Stimulated activated CD8-positive, alpha-beta memory T cell treated with anti-CD3 and anti-CD28 coated beads, Interleukin-7, amount 100 ng/mL, for 24 hours (primary cell): ENCODE measurements at places on chromosomes 7 and 10.

- no peak for DNase-seq
Measured at GRCh38 chr10:93652857-93653256, 40.5 kb downstream of the PDE6C start.

GRCh38 chr7:30065746-30066145 is 37.5 kb downstream of the PLEKHA8 start:
- no peak for DNase-seq

DNA sequence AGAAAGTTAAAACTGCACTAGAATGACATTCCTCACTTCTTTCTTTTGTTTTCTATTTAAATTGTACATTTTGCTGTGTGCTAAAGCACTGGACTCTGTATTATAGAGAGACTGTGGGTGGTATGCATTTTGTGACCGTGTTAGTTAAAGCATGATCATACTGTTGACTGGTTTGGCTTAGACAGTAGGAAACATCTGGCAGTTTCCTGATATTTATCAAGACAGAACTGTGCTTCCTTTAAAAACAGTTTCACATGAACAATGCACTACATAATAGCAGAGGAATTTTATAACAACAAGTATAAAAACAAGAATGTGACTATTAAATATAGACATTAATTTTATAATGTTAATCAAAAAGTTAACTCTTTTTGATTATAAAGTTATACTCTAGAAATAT is 23.1 kb downstream of the GNG11 start:
- DNase-seq: no peak

- no peak for DNase-seq
Measured at GRCh38 chr7:45680776-45681175, 106.6 kb downstream of the ADCY1 start.

DNA sequence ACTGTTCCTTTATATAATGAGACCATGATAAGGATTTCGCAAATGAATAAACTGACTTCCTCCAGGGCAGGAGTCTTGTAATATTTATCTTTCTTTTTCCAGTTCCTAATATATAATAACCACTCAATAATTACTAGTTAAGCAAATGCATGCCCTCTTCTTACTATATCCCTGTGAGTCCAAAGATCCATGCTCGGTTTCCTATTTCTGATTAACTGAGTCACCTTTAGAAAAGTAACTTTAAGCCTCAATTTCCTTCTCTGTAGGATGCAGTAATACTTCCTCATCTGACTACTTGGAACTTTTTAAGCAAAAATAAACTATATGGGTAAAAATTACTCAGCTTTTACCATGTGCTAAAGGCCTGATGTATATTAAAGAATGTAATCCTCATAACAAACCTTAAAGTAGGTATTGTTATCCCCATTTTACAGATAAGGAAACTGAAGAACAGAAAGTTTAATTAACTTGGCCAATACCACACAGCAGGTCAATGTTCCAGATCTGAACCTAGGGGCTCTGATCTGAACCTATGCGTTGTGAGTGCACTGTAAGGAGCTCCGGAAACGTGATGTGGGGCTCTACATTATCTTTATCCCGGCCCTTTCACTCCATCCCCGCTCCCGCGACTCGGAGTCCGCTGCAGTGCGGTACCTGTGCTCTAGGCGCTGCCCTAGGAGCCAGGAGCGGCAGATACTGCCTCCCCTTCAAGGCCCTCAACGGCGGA is 458 bp downstream of the COX15 start:
- DNase-seq: no peak

GRCh38 chr7:44398953-44399574 is 73.7 kb upstream of the CAMK2B start:
- DNase-seq: no peak

DNA sequence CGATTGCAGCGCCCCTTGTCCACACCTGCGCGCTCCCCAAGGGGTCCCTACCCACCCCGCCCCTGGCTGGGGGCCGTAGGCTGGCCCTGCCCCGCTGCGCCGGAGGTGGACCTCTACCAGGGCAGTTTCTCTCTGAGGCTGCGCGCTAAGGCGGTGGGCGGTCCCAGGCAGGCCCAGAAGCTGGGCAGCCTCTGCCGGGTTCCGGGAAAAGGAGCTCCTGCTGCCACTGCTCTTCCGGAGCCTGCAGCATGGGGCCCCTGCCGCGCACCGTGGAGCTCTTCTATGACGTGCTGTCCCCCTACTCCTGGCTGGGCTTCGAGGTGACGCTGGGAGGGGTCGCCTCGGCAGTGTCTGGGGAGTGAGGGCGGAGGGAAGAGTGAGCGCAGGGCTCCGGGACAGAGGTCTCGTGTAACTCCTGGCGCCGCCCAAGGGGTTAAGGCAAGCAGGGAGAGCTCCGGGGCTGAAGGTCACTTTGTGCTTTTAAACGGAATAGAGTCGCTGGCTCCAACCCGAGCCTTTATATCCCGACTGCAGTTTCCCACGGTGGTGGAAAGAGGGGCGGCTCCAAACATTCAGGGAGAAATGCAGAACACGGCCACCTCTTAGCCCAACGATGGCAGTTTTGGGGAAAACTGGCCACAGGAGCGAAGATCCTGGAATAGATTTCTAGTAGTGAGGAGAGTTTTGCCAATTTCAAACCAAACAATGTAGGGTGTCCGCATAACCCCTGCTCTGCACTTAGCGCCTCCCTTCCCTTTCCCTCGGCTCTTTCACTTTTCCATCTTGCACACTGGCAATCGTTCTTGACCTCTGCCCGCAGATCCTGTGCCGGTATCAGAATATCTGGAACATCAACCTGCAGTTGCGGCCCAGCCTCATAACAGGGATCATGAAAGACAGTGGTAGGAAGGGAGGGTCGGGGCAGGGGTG is at the start of gene GSTK1:
GSTK1 (plus strand) TSS at position 176 of the 930 bp plus-strand sequence; CDS start at position 249, 73 bp downstream.
- peak; percentile 68 for DNase-seq

GRCh38 chr7:36051501-36051900 is 101.6 kb upstream of the EEPD1 start:
- DNase-seq: no peak

GRCh38 chr7:105377903-105378302 is 10.8 kb downstream of the SRPK2 start:
- DNase-seq: no peak

DNA sequence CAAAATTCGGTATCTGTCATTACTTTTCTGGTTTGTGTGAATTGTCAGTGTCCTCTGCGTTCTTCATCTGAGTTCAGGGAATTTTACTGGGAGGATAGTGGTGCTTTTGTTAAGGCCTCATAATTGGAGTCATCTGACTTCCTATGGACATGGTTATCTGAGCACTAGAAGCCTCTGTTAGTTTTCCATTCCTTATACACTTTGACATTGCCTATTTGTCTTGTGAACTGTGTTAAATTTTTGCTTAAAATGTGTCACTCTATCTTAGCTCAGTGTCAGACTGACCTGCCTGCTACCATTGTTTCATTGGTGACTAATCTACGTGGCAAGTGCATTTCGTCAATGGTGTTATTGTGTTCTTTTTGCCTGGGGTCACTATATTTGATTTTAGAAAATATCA is 253.3 kb downstream of the SEMA3A start:
- DNase-seq: no peak

- DNase-seq: no peak
Measured at GRCh38 chr7:92809397-92809759, 27.0 kb downstream of the CDK6 start.

GRCh38 chr7:2521952-2522591 is 2.5 kb downstream of the LFNG start:
- no peak for DNase-seq

DNA sequence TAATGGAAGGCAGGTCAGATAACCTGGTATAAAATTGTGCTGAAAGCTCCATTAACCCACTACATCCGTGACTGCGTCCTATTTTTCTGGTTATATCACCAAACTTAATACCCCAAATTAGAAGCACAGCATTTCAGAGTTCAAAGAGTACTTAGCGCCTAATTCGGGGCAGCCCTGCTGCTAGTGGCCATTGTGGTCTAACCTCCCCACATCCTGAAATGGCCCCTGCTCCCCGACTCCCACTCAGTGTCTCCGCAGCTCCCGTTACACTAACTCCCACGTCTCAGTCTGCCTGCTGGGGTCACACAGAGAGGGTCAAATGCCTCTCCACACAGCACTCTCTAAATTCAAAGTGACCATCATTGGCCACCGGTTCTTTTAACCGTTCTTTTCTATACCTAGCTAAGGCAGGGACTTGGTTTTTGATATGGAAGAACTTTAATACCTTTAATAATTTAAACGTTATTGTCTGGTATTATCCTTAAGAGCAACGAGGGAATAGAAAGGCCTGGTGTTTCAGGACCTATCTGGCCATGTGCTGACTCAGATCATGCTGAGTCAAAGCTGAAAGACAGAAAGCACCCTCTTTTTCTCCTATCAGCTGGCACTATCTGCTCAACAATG is 117.1 kb downstream of the KMT2E start:
- DNase-seq: no peak

GRCh38 chr7:98283127-98283886 is 1.8 kb downstream of the BRI3 start:
- DNase-seq: no peak

- DNase-seq: no peak
Measured at GRCh38 chr10:24552346-24553016, 171.2 kb downstream of the ARHGAP21 start.

DNA sequence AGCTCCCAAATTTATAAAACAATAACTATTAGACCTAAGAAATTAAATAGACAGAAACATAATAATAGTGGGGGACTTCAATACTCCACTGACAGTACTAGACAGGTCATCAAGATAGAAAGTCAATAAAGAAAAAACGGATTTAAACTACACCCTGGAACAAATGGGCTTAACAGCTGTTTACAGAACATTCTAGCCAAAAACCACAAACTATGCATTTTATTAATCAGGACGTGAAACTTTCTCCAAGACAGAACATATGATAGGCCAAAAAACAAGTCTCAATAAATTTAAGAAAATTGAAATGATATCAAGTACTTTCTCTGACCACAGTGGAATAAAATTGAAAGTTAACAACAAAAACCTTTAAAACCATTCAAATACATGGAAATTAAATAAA is 46.4 kb downstream of the ZNF680 start:
- DNase-seq: no peak

DNA sequence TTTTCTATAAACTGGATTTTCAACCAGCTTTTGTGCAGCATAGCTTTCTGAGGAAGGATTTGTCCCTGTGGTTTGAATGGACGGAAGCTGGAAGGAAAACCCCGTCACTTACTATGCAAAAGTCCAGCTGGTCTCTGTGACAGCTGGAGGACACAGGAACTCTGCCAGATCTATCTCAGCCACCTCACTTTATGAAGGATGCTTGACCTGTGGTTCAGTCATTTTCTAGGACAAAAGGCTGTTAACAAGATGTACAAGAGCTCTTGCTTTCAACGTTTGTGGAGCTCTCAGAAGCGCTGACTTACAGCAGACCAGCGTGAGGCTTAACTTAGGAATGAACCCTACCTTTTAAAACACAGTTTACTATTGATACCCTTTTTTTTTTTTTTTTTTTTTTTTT is 90.8 kb downstream of the CREM start:
- no peak for DNase-seq

- no peak for DNase-seq
Measured at GRCh38 chr10:103850572-103850895, 4.8 kb downstream of the SH3PXD2A start.

GRCh38 chr7:12719981-12720865 is 32.8 kb downstream of the ARL4A start:
- no peak for DNase-seq

- DNase-seq: no peak
Measured at GRCh38 chr7:18126281-18126680, 98.6 kb upstream of the PRPS1L1 start.

DNA sequence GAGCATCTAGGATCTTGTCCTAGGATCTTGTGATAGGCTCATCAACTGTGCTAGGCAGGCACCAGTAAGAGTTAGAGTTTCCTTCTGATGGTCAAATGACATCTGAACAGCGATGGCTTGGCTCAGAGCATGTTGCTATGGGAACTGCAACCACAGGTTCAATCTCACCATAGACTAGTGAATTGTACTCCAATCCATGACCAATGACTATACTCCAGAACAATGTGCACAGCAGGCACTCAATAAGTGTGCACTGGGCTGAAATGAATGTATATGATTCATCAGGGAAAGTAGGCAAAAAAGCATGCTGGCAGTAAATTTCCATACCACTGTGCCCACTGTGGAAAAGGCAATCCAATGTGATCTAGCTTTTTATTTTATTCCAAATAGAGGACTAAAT is 163.6 kb upstream of the HPS1 start:
- no peak for DNase-seq

- no peak for DNase-seq
Measured at GRCh38 chr7:100106633-100107032, 5.2 kb downstream of the AP4M1 start.

GRCh38 chr10:102120991-102121738 is 997 bp upstream of the LDB1 start:
- DNase-seq: no peak
